T-helper 9 cell (primary cell): ENCODE measurements at places on chromosomes 11 and 22.

DNA sequence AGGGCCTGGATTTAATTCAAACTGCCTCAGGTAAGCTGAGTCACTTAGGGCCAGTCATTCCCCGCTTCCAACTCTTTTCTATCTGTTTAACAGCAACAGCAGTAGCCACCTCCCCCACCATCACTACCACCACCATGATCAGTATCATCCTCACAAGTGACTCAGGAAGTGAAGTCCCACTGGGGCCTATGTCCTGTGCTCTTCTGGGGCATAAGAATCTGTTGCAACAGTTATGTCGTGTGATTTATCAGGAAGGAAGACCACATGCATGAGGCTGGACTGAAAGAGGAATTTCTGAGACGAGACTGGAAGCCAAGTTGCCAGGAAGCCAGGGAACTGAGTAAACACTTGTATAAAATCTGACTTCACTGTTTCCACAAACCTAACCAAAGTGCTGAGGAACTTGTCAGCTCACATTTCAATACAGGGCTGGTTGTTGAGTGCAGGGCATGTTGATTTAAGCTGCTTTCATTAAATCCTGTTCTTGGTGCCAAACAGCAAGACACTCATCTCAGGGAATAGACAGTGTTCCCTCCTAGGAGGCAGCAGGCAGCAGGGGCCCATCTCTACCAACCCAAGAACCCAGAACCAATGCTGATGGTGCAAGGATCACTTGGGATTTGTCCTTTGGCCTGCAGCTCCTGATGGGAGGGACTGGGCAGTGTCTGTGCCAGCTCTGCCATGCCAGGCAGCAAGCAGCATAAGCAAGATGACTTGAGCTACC, 226.7 kb upstream of the NARS2 start:
- DNase-seq, result no peak

- DNase-seq, result no peak
These were observed 2.0 kb downstream of the FBXO3 start for GRCh38 chr11:33772300-33772699.

DNA sequence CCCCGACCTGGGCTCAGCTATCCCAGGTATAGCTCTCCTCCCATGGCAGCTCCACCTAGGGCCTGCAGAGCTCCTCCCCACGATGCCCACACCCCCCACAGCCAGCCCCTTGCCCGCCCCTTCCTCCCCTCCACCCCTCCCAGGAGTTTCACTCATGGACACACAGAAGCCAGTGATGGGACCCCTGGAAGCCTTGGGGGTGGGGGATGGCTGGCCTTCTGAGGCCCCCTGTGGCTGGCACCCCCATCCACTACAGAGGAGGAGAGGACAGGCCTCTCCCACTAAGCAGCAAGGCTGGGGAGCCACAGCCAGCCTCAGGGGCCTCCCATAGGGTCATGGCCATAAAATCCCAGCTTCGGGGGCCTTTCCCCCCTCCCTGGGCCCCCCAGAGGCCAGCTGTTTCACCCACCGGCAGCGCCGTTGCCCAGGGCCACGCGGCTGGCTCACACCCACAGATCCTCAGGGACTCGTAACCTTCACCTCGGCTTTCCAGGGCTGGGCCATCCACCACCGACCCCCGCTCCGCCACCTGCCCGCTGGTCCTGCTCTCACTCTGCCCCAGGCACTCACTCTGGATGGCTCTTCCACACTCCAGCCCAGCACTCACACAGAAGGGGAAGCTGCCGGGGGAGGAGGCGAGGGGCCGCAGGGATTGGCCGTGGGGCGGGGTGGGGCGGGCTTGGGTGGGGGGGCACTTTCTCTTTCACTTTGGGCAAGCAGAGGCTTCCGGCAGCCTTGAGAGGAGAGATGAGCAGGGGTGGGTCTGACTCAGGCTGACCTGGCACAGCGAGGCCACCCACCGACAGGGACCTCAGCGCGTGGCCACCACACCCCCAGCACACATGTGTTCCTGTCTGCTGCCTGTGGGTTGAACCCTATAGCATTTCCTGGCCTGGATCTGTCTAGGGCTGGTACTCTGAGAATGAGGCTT, 2.2 kb downstream of the SLC25A22 start:
- DNase-seq, result peak; percentile 72

GRCh38 chr22:32583921-32584335, 109.3 kb downstream of the FBXO7 start:
- DNase-seq, result no peak

DNA sequence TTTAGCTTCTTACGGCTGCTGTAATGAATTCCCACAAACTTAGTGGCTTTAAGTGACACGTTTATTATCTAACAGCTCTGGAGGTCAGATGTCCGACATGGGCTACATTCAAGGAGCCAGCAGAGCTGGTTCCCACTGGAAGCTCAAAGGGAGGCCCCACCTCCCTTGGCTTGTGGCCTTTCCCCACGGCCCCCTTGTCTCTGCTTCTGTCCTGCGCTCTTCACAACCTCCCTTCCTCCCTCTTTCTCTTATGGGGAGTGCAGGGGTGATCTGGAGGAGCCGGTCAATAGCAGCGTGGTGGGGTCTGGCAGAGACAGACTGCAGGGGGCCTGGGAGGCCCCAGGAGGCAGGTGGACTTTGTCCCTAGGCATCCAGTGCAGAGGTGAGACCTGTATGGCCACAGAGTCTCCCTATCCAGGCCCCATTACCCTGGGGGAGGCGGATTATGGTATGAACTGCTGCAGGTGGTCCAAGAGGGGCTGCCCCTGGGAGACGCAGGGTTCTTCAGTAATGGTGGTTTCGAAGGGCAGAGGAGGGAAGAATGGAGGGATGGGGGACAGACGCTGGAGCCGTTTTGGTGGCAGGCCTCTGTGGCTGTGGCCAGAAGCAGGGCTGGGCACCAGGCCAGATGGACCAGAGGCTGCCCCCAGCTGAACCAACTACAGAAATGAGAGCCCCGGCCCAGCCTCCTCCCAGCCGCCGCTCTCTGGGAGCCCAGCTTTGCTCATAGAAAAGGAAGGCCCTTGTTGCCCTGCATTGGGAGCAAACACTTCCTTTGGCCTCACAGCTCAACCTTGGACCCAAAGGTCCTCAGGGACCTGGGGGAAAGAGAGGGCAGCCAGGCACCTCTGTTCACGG, 30.7 kb upstream of the KCNQ1OT1 start:
- DNase-seq, result no peak

GRCh38 chr11:46380340-46381047, 975 bp upstream of the MDK start:
- DNase-seq, result peak; percentile 44

DNA sequence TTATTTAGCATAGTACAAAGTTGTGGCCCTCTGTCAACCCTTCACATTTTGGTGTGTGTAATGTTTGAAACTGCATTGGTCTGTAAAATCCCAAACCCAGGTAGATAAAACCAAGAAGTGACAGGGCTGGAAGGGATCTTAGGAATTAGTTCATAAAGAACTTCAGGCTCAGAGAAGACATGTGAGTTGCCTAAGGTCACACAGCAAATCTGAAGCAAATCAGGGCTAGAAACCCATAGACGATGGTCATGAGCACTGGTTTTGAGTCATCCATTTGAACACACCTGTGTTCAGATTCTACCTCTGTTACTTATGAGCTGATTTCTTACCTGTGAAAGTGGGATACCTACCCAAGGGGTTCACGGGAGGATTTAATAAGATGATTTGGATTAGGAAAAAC, 107.1 kb downstream of the PTPRJ start:
- no peak for DNase-seq

DNA sequence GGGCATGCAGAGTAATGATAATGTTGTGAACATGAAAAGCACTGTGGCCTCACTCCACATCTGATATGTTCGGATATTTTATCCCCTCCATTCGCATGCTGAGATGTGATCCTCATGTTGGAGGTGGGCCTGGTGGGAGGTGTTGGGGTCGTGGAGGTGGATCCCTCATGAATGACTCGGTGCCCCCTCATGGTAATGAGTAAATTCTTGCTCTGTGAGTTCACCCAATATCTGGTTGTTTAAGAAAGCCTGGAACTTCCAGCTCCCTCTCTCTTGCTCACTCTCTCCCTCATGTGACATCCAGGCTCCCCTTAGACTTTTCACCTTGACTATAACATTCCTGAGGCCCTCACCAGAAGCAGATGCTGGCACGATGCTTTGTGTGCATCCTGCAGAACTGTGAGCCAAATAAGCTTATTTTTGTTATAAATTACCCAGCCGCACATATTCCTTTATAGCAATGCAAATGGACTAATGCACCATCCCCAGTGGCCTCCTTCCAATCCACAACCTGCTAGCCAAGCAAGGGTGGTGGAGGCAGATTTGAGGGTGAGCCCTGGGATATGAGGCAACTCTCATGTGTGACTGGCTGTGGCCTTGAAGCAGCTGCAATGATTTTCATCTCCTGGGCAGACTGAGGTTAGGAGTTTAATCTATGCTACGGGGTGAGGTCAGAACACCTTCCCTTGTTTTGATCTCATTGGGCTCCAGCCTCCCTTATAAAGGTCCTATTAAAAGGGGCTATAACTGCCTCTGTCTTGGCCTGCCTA, 276.5 kb downstream of the ETS1 start:
- DNase-seq, result no peak

DNA sequence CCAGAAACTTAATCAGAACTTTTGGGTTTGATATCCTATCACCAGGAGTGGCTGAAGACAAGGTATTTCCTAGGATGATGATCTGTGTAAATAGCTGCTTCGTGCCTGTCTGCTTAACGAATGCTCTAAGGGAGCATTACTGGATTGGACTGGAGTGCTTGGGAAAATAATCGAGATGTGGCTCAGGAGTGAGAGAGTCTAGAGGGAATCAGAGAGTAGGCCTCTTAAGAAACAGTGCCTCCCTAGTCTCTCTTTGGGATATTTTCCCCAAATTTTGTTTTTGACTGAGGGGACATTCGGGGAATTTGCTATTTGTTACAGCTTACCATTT, 2.5 kb downstream of the MAML2 start:
- DNase-seq, result no peak

DNA sequence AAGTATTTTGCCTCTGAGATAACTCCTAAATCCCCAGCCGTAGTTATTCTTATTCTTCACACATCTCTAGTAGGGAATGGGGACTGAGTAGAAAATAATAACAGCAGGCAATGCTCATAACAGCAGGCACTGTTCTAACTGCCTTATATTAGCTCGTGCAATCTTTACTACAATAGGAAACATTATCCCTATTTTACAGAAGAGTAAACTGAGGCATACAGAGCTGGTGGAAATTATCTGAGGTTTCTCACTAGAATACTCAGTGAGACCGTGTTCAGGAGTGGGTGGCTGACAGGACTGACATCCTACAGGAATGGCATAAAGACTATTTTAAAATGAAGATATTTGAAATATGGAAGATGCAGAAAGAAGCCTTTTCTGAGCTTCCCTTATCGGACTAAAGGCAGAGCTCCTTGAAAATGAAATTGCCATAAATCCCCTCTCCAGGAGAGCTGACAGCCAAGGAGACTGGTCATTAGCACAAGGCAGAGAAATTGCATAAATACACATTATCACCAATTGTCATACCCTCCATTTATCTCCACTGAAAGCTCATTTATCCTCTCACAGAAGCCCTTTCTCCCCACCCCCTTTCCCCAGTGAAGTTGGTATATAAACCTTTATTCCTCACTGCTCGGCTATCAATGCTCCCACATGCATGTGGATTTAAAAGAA, 93.9 kb downstream of the RASSF10 start:
- DNase-seq, result no peak

DNA sequence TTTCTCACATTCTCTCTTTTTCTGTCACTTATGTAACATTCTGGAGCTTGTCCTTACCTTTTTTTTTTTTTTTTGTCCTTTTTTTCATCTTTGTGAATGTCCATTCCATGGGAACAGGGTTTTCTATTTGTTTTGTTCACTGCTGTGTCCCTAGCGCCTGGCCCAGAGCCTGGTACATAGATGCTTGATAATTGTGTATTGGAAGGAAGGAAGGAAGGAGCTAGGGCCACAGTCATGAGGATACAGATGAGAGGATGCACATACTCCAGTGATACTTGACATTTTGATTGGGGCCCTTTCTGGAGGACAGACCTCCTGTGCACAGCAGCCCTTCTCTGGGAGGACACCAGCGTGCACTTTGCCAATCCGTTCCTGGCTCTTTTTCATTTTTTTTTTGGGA, 68.9 kb downstream of the KIAA1671 start:
- DNase-seq, result no peak

- no peak for DNase-seq
These were observed 5.8 kb downstream of the SCUBE1 start for GRCh38 chr22:43337385-43337784.

DNA sequence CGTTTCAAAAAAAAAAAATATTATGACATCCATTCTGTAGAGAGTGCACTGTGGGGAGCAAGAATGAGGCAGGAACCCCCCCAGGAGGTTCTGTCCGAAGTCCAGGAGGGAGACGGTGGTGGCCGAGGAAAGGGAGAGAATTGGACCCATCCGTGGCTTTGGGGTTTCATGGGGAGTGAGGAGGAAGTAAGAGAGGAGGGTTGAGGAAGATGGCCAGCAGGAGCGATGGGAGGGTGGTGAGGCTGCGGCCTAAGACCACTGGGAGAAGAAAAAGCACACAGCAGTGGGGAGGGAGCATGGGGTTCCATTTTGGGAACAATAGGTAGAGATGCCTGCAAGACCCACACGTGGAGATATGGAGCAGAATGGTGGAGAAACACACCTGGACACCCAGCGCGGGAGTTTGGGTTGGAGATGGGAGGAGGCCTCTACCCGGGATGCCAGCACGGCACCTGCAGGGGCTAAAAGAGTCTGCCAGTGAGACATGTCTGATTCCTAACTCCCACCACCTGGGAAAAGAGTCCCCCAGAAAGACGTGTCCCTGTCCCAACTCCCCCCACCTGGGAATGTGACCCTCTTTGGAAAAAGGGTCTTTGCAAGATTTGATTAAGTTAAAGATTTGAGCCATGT, 72.5 kb upstream of the SHANK2 start:
- DNase-seq, result no peak

DNA sequence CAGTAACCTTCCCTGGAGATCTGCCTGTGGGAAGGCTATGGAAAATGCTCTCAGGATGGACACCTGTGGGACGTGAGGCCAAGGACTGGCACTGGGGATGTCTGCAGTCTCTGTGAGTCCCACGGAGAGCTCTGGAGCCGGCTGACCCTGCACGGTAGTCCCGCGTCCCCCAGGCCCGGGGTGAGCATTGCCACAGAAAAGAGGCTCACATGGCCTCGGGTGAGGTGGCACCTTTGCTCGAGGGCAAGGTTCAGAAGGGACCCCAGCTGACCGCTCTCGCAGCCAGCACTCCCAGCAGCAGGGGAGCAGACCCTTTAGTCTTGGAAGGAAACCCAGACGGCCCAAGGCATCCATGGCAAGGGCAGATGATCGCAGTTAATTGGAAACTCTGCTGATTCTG, 9.0 kb downstream of the RTL6 start:
- no peak for DNase-seq

GRCh38 chr11:100727410-100727809, 40.3 kb downstream of the ARHGAP42 start:
- DNase-seq, result no peak

GRCh38 chr11:76635991-76636738, 34.4 kb downstream of the LRRC32 start:
- no peak for DNase-seq

- DNase-seq, result no peak
These were observed 132.3 kb downstream of the CRYBB2 start for GRCh38 chr22:25351631-25352293.

- DNase-seq, result no peak
These were observed 52.5 kb upstream of the SLC22A12 start for GRCh38 chr11:64538501-64538951.

- no peak for DNase-seq
These were observed 89.1 kb downstream of the TRIM44 start for GRCh38 chr11:35751664-35752061.
